ENCODE measurements at places on chromosomes 6 and 20. TPM values are rescaled to one million over a fixed set of nuclear protein-coding genes. Genes with fewer than 3 reads are reported as not detected.

DCDC2 gene
- 1.9 TPM for total RNA-seq

ZC3H12D gene
- total RNA-seq, result 0.01 TPM

HLA-DMB gene
- total RNA-seq, result 1.7 TPM

OOEP gene
- not detected for total RNA-seq

PRKN gene
- total RNA-seq, result 0.24 TPM

PLCB4 gene
- 14.7 TPM for total RNA-seq

ABHD16B gene
- not detected for total RNA-seq

LGSN gene
- total RNA-seq, result 2.4 TPM

RAD21L1 gene
- total RNA-seq, result not detected

CLPSL1 gene
- total RNA-seq, result not detected

KCNK5 gene
- 1.3 TPM for total RNA-seq

KIZ gene
- 3.4 TPM for total RNA-seq

PHACTR1 gene
- 0.11 TPM for total RNA-seq

PRDM13 gene
- 1.3 TPM for total RNA-seq

SRXN1 gene
- 165 TPM for total RNA-seq

RIN2 gene
- total RNA-seq, result 22.9 TPM

ULBP1 gene
- 1.00 TPM for total RNA-seq

NT5DC1 gene
- total RNA-seq, result 26.8 TPM

METTL24 gene
- total RNA-seq, result not detected

SNAP25 gene
- total RNA-seq, result 18.4 TPM
